ENCODE measurements at places on chromosomes 7 and 10.

DNA sequence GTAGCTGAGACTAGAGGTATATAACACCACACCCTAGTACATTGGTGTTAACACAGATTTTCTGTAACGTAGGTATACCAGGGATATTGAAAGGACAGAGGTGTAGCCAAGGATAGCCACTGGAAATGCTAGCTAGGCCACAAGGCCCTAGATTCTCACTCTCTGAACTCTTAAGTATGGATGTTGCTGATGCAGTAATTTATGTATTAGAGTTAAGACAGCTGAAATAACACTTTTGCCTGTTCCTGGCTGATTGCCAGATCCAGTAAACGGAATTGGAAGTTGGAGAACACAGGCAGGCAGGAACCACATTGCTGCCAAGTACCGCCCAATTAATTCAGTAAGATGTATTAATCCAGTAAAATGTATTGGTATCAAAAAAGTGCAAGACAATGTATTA is 1.8 kb downstream of the CALU start:
- no peak for DNase-seq

DNA sequence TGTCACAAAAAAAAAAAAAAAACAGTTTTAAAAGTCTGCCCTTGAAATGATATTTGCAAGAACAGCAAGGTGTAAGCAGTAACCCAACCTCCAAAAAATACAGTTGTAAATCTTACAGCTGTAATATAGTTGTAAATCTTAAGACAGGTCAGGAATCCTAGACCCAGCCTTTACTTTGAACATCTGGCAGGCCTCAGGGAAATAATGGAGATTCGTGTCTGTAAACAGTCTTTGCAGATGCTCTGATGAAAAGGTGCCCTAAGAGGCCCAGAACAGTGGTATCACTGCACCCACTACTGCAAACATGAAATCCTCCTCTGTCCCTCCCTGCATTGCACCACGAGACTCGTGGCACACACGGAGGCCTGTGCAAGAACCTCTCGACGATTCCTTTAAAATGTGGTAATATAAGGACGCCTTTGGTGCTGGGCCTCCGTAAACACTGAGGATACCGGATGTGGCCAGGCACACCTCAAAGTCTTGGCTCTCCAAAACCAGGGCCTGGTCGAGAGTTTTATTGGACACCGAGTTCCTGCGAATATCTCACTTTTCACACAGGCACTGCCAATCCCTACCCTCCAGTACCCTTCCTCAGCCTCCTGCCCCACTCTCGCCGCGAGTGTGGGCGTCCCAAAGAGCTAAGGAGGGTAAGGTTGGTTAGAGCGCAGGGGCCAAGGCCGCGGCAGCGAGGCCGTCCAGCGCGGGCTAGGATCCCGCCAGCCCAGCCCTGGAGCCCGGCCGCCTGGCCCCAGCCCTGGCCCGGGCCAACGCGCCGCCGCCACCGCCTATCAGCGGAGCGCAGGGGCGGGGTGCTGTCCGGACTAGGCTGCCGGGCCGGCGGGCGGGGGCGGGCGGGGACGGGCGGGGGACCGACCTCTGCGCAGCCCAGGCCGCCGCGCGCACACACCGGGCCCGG is at the start of gene REEP3:
REEP3 (plus strand) TSS at position 902 of the 916 bp plus-strand sequence. CDS start 145 bp downstream, outside the sequence.
- peak; percentile 67 for DNase-seq

DNA sequence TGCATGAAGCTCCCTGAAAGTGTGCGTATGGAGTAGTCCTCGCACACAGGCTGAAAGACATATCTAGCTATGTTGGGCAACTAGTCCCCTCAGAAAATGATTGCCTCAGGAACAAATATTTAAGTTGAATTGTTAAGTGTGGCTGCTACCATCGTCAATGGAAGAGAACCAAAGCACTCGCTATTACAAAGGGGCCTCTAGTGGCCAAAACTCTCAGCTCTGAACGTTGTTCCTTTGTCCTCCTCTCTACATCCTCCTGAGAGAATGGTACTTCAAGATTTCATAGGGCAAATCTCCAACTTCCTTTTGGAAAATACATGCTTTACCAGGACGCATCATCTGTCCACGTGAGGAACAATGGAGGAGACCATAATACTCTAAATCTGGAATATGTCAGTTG is 209.9 kb downstream of the NRG3 start:
- DNase-seq: no peak

DNA sequence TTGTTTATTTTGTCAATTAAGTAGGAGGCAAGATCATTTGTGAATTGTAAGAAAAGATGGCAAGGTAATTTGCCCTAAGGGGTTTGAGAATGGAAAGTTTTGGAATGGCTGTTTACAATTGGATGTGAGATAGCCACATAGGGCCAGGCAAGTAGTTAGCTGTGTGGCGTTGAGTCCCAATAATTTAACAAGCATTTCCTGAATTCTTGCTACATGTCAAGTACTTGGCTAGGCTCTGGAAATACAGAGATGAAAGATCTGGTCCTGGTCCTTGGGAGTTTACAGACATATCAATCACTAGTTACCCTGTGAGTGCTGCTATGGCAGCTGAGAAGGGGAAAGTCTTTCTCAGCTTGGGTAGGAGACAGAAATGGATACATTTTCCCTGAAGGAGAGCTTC is 401.6 kb downstream of the SUGCT start:
- no peak for DNase-seq

DNA sequence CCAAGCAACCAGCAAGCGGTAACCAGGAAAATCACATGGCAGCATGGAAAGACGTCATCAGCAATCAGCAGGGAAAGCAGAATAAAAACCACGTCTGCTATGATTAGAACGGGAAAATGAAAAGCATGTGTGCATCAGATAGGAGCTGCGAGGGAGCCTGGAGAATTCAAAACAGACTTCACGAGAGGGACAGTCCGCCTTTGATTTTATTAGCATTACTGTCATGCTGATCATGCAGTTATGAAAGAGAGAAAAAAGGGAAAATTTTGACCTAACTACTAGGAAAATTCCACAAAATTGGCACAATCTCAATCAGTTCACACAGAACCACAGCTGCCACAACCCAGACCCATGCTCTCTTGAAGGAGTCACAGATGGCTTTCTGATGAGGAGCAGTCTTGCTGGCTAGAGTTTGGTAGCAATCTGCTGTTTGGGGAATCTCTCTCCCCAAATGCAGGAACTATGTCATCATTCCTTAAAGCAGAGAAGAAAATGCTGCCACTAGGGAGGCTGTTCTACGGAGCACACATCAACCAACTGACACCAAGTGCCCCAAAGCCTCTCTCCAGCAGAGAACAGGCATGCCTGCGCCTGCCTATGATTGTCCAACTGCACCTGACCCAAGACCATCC is 295.9 kb downstream of the TNS3 start:
- no peak for DNase-seq

GRCh38 chr10:125153703-125154490 is 6.5 kb downstream of the CTBP2 start:
- no peak for DNase-seq

- peak; percentile 84 for DNase-seq
Observed at GRCh38 chr7:119270045-119270464, 1002.9 kb upstream of the KCND2 start.

GRCh38 chr7:55515569-55516279 is 56.6 kb downstream of the VOPP1 start:
- peak; percentile 86 for DNase-seq

DNA sequence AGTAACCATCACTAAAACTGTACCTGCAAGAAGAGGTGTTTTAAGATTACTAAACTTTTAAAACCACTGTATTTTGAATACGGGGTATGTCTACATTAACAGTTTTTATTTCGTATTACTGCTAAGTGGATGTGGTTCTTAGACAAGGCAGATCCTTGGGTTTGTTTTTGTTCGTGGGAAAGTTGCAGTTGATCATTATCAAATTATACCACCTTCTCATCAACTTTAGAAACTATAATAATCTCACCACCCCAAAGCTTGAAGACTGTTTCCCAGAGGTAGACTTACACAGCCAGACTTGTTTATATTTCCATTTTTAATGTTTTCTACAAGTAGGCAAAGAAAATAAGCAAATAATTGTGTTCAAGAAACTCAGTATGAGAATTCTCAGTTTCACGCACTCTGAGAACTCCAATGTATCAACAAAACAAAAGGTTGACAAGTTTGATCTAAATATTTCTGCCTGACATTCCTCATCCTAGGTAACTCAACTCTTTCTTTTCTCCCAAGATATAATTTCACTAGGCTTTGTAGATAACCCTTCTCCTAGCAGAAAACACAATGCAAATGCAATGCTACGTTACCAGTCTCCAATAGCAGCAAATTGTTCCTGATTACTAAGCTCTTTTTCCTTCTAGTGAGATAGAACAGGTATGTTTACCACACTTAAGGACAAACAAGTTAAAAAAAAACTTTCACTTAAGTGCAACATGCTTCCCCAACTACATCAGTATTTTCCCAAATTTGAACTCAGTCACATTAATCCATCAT is 36.0 kb downstream of the IGF2BP3 start:
- DNase-seq: no peak

- no peak for DNase-seq
Observed at GRCh38 chr10:74120911-74121310, 29.7 kb downstream of the AP3M1 start.

DNA sequence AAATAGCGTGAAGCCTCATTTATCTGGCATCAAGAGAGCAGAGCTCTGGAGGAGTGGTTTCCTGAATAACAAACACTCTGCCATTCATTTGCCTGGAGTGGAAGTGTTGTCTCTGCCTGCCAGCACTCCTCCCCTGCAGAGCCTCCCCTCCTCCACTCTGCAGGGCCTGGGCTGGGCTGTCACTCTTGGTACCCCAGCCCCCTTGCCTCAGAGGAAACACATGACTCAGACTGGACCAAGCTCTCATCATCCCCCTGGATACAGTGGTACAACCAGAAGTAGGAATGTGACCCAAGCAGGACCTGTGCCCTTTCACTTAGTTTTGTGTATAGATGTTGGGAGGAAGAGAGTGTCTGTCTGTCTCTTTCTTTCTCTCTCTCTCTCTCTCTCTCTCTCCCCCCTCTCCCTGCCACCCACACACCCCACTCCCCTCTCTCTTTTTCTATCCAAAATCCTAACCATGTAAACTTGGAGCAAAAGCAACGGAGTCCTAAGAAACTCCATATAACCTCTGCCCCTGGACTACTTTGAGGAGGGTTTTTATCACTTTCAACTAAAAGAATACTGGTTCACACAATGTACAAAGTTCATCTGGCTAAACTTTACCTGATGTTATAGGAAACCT is 43.9 kb downstream of the DOCK4 start:
- no peak for DNase-seq

DNA sequence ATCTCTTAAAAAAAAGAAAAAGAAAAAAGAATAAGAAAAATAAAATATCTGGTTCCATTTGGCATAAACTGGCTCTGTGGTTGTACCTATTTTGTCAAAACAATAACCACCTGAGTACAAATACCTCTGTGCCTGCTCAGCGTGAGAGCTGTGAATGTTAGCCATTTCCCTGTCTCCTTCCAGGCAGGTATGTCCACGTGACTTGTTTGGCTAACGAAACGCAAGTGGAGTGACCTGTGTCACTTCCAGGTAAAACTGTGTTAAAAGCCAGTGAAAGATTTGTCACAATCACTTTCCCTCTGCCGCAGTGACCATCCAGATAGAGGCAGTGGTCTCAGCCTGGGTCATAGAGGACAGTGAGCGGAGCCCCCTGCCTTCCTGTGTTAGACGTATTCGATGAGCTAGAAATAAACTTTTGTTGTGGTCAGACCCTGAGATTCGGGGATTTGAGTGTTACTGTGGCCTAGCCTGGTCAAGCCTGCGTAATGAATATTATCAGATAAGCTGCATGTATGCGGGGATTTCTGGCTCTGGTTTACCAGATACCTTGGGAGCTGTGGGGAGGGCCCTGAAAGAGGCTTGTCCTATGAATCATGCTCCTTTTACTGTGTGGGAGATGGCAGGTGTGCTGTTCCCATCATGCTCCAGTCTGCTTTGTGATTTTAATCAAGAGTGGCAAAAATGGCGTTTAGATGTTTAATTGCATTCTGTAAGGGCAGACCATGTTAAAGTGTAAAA is 3.8 kb downstream of the PTER start:
- DNase-seq: no peak

- no peak for DNase-seq
Observed at GRCh38 chr7:120961638-120962173, 11.1 kb downstream of the ING3 start.

GRCh38 chr7:24378871-24379616 is 95.1 kb downstream of the NPY start:
- DNase-seq: no peak

DNA sequence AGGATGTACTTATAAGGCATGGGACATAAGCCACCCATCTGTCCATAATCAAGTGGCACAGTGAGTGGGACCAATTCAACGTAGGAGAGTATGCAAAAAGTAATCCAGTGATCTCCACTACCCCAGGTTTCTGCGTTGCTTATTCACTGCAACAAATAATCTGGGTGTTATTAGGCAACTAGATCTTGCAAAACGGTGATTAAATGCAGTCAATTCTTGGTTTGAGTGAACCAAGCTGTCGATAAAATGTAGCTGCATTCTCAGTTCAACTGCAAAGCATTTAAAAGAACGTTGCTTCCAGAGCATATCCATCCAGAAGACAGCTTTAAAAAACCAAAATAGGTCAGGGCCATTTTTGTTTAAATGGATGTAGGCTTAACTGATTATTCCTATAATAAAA is 5.0 kb downstream of the LSMEM1 start:
- no peak for DNase-seq

DNA sequence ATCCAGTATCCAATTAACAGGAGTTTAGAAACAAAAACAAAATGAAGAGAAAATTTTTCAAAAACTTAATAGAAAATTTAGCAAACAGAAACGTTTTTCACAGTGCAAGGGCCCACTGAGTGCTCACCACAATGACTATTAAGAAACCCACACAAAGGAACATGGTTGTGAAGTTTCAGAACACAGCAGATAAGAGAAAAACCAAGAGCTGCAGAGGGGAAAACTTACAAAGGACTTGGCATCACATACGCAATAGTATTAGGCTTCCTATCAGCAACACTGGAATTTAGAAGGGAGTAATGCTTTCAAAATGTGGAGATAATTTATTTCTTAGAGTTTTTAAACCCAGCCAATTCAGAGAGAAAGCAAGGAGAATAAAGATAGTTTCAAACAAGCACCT is 1.7 kb upstream of the C7orf25 start:
- DNase-seq: peak; percentile 55

DNA sequence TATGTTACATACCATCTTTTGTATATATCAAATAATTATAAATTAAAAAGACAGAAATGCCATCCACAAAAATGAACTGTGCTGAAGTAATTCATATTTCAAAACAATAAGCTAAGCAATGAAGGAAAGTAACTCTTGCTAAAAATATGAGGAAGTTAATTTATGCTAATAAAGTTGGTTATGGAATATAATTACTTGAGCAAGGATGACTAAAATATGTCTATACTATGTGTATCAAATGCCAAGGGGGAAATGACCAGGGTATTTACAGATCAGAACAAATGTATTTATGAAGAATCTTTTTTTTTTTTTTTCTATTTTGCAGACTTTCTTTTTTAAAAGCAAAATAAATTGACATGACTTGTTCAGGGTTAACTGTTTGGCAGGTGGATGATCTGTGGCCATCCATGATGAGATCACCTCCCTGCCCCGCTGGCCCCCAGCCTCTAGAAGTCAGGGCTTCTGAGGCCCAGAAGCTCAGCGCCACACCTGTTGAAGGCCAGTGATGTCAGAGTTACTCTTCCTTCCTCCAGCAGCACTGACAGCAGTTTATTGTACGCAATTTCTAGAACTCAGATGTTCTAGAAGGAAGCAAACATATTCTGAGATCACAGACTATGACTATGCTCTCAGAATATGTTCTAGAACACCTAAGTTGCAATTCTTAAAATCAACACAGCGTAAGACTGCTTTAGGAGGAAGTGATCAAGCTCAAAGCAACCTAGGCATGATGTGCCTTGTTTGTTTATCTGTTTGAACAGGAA is 196.1 kb upstream of the KLF14 start:
- DNase-seq: no peak
